ENCODE measurements at places on chromosomes 2 and 18. TPM values are rescaled to one million over a fixed set of nuclear protein-coding genes. Genes with fewer than 3 reads are reported as not detected.

The PPP1R1C gene
- total RNA-seq = 2.8 TPM

The DUSP2 gene
- 13.6 TPM for total RNA-seq

The APOB gene
- 234 TPM for total RNA-seq

The HOXD10 gene
- total RNA-seq = not detected

The CNGA3 gene
- total RNA-seq = not detected

- no peak for DNase-seq
Measured at GRCh38 chr18:72848503-72849237, 19.1 kb downstream of the NETO1 start.

The MCEE gene
- 15.6 TPM for total RNA-seq

GRCh38 chr2:199456383-199457146 lies 1.2 kb downstream of the SATB2 start:
- no peak for DNase-seq

The ABCG8 gene
- total RNA-seq = 0.12 TPM

DNA sequence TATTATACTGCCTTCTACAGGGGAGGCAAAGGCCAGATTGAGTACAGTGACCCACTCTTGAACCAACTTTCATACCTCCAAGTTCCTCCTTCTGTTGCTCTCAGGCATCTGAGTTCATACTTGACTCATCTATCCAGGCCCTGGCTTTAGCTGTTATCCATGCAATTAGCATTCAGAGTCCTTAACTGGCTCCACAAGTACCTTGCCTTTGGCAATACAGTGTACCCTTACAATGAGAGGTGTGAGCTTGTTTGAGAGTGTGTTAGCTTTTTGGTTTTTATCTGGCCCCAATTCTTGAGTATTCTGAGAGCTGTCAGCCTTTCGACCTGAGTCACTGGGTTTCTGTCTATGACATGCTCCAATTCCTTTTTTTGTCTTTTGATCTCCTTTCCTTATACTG lies 60.2 kb downstream of the EHD3 start:
- DNase-seq = no peak

DNA sequence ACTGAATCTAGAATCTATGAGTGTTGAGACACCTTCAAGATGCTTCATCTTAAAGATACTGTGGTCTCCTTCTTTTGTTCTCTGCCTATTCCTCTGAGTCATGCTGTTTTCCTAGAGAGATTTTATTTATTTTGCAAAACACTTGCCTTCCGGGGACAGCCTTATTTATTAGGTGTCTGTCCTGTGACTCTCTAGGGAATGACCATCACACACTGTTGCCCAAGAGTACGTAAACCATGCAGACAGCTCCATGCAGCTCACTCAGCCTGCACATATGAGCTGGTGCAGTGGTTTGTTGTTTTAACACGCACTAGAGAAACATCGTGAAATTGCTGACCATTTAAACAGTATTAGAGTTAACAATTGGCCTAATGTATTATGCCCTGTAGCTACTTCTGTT lies 12.4 kb upstream of the ADCYAP1 start:
- DNase-seq = no peak

Measured in Caco-2 (cell line).